ENCODE measurements at places on chromosomes 7 and 10.
A peak's percentile ranks its signal among the peaks of the same experiment; 100 is the strongest.

GRCh38 chr10:108069096-108069495 is 904.6 kb upstream of the SORCS1 start:
- DNase-seq, result no peak

- no peak for DNase-seq
These were observed 339.0 kb downstream of the RNLS start for GRCh38 chr10:88243836-88244730.

DNA sequence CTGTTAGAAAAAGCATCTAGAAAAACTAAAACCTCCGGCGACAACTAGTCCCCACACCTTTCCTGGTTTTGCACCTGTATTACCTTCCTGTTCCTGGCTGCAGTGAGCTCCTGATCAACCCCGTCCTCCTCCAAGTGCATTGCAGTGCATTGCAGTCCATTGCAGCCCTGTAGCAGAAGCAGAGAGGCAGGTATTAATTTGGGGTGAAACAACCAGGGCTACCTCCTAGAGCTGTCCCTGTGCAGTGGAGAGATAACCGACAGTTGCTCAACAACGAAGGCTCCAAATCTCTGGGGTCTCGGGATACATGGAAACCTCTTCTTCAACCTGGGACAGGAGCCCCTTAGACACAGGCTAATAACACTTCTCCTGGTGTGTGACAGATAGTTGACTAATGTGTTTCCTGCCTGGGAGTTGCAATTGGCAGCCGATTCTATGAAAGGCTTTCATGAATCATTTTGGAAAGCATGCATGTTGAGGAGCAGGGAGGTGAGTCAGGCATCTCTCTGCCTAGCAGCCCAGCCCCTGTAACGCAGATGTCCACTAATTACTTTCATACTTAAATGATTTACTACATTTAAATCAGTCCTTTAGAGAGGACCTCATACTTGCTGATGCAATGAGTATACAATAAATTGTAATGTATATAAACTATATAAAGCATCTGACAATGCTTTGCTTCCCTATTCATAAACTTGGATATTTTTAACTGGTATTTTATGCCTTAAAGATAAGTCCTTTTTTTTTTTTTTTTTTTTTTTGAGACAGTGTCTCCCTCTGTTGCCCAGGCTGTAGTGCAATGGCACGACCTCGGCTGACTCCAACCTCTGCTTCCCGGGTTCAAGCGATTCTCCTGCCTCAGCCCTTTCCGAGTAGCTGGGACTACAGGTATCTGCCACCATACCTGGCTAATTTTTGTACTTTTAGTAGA is 59.0 kb downstream of the PRR15 start:
- peak; percentile 91 for DNase-seq

DNA sequence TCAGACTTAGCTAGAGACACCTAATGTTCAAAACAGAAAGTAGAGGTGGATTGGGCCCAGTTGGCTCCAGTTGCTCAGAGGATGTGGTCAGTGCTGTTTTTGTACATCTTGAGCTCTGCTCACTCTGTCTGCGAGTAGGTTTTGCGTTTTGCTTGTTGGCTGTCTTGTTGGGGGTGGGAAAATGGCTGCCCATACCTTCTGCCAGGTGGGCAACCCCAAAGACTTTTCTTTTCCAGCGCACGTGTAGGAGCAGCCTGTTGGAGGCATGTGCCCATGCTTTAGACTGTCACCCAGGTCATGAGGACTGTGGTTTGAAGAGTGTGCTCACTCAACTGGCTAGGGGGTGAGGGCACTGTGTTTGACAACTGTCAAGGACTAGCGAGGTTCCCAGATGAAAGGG is 73.9 kb downstream of the KAT6B start:
- no peak for DNase-seq

DNA sequence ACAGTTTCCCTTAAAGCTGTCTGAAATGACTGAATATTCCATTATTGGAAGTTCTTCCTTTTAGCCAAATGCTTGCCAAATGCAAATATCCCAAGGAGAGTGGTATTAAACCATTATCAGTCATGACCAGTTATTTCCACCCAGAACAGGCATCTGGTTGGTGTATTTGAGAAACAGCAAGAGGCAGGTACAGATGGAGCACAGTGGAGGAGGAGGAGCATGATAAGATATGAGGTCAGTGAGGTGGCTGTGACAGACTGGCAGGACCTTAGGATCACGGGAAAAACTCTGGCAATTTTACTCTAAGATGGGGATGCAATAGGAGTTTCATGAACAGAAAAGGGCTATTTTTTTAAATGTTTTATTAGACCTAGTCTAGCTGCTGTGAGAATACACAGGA is 6.4 kb downstream of the HEPACAM2 start:
- no peak for DNase-seq

GRCh38 chr7:131190146-131190545 is 137.5 kb upstream of the MKLN1 start:
- DNase-seq, result no peak

DNA sequence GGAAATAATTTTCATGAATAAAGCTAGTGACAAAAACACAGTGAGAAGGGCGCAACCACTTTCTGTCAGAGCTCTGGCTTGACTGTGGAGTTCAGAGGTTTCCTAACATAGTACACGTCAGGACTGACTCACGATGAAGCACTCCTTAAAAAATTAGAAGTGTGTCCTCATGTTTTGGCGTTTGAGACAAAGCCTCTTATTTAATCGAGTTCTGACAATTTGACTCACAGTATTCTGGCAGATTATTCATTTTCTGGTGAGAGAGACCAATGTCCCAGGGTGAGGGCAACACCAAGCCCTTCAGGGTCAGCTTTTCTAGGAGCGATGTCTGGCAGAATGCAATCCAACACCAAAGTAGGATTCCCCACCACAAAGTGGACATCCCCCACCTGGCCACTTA is 108.7 kb downstream of the DIP2C start:
- peak; percentile 95 for DNase-seq

DNA sequence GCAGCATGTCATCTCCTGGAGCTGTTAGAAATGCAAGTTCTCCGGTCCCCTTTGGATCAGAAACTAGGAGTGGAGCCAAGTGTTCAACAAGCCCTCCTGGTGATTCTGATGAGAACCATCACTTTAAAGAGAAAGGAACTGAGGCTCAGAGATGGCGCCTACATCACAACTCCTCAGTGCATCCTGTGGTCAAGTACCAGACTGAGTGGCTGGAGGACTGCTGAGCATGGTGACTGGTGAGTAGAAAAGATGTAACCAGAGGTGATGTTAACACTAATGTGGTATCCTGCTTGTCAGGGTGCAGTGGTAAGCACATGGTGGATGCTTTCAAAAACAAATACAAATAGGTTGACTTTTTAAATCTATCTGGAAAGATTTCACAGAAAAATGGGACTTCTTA is 3.5 kb upstream of the OIT3 start:
- no peak for DNase-seq

DNA sequence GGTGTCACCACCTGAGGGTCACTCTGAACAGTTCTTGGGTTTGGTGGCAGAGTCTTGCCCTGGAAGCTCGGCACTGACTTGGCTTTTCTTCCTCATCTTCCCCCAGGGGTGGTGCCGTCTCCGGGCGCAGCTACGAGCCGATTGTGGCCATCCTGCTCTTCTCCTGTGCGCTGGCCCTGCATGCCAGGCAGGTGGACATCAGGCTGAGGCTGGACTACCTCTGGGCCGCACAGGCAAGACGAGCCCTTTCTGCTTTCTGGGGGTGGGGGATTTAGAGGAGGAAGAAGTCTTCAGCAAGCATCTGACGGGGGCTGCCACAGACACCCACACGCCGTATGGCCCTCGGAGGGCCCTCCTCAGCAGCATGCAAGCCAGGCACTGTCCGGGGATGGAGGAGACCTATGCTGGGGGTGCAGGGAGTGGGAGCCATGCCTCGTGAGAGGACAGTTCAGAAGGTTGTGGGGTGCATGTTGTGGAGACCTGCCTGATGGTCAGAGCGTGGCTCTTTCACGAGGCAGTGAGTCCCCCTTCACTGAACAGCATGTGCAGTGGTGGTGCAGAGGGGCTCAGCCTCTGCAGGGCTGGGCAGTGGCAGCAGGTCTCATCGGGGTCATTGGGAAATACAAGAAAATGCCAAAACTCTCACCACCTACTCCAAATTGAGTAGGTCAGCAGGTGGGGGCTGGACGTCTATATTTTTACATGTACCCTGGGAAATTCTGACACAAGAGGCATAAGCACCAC is 112.4 kb downstream of the ADCY1 start:
- DNase-seq, result no peak

- no peak for DNase-seq
These were observed 15.1 kb downstream of the PKD1L1 start for GRCh38 chr7:47933215-47933614.

DNA sequence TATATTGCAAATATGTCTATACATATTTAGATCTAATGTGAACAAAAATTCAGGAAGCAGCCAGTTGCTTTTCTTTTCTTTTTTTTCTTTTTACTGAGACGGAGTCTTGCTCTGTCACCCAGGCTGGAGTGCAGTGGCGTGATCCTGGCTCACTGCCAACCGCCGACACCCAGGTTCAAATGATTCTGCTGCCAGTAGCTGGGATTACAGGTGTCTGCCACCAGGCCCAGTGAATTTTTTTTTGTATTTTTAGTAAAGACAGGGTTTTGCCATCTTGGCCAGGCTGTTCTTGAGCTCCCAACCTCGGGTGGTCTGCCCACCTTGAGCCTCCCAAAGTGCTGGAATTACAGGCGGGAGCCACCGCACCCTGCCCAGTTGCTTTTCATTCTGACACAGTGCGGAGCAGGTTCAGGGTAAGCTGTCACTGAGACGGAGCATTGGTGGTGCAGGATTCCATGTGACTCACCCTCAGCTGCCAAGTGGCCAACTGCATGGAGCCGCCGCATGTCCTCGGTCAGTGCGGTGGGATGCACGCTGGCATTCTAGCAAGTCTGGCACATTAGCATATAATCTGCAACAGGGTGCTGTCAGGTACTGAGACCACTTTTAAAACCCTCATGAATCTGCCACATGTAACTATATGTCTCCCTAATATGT is 362.7 kb downstream of the DNAJB6 start:
- no peak for DNase-seq

DNA sequence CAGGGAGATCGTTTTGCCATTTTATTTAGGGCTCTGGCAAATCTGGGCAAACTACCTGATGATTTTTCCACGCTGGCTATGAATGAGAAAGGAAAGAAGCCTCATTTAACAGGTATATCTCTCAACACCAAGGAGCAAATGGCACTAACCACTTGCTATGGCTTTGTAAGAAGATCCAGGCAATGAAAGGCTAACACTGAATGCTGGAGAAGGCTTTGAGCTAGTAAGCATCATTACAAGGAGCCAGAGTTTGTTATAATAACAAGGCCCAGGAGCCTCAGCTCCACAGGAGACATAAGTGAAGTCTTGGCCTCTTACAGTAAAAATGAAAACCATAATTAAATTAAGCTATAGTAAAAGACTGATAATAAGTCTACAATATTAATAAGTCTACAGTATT is 123.1 kb downstream of the CNOT4 start:
- DNase-seq, result no peak

DNA sequence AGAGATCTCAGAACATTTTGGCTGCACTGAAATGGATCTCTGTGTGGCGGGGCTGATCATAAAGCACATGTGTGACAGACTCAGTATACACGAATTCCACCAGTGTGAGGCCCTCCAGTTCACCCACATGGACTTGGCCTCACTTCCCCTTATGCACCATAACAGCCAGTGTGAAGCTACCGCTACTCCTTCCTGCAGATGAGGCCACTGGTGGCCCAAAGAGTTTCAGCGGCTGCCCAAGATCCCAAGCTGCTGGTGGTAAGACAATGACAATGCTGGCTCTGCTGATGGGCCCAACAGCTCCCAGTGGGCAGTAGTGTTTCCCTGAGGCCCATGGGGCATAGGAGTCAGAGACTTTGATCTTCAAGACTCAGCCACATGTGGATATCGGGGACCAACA is 21.0 kb upstream of the C10orf71 start:
- DNase-seq, result no peak

DNA sequence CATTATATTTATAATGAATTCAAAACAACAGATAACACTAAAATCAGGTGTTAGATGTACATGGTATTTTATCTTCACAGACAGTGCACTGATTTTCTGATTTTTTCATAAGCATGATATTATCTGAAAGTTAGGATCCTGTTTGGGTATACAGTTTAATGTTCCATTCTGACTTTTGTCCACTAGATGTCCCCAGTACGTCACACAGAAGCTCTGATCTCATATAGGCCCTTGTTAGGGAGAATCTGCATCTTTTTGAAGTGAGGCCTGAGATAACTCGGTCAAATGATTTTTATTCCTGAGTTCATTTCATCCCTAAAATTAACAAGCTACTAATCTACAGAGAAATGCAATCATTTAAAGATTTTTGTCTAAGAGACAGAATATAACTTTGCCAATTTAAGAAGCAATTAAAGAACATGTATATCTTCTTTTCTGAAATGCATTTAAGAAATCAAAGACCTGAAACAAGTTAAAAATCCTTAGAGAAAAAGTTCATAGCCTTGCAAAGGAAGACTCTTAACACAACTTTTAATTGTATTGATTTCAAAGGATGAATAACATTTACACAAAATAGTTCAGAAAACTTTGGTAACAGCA is 72.0 kb upstream of the TES start:
- DNase-seq, result peak; percentile 53

DNA sequence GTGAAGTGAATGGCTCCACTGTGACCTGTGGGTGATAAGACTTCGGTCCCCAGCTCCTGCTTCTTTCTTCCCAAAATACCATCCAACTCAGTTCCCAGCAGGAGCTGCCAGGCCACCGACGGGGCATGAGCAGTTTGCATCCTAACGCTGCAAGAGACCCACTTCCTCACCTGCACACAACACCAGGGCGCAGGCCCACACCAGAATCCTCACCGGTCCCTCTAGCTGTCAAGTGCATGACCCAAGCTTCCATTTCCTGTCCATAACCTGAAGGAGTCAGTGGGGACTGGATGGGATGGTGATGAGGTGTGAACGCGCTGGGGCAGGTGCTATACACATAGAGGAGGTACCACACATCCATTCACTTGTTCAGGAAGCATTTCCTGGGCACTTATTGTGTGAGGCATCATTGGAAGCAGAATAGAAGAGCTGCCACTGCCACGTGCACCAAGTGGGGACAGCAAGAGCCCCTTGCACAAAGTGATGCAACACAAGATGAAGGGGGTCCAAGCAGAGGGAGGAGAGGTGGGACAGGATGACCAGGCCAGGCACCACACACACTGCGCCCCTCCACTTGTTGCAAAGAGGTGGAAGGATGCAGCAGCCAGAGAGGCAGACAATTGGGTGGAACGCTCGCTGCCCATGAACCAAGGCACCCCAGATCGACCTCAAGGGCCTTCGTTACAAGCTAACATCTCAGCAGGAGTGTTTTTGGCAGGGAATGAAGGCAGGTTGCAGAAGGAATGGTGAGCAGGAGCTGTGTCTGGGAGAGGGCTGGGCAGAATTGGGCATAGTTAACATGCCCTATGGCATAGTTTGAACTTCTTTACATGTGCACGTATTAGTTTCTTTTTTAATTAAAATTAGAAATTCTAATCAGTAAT is 605.8 kb upstream of the MGMT start:
- DNase-seq, result no peak
